Occipital lobe (tissue), 3 donors: ENCODE measurements at places on chromosomes 1 and 21.
A peak's percentile ranks its signal among the peaks of the same experiment; 100 is the strongest.

- no peak for DNase-seq
These were observed 1.8 kb downstream of the VASH2 start for GRCh38 chr1:212951947-212952640.

DNA sequence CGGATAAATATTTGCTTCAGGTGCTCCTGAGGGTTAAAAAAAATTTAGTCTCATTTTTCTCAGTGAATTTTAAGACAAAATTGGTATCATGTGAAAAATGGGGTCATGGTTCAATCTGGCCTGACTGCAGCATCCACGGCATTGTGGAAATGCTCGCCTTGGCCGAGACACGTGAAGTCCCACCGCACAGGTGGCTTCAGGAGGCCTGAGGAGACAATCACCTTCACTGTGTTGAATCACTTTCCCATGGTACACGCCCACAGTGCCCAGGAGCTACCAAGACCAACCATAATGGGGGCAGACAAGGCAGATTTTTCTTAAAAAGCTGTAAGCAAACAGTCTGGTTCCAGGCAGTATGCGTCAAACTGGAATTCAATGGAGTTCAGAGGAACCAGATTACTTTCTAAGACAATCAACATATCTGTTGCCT, 11.0 kb upstream of the CPLANE2 start:
- DNase-seq = no peak

- DNase-seq = peak; percentile 71
These were observed at the start of gene BEND5 for GRCh38 chr1:48776393-48777218. TSS of gene BEND5 (minus strand) at chr1:48776891. CDS start at chr1:48776831, 60 bp downstream.

- no peak for DNase-seq
These were observed 712 bp downstream of the TEKT2 start for GRCh38 chr1:36084497-36085115.

- no peak for DNase-seq
These were observed 19.9 kb upstream of the CLDN14 start for GRCh38 chr21:36499578-36500471.

- DNase-seq = no peak
These were observed 1.9 kb upstream of the IL24 start for GRCh38 chr1:206895325-206895724.

DNA sequence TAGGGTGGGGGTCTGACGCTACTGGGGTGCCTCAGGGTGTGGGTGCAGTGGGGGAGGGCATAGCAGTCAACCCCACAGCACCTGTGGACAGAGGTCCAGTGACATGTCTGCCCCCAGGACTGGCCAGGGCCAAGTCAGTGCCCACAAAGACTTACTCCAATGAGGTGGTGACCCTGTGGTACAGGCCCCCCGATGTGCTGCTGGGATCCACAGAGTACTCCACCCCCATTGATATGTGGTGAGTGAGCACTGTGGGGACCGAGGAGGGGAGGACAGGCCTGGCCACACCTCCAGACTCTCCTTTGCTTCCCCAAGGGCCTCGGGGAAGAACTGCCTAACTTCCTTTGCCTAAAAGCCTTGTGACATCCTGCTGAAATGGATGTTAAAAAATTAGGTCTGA, 23.5 kb downstream of the CDK18 start:
- no peak for DNase-seq

DNA sequence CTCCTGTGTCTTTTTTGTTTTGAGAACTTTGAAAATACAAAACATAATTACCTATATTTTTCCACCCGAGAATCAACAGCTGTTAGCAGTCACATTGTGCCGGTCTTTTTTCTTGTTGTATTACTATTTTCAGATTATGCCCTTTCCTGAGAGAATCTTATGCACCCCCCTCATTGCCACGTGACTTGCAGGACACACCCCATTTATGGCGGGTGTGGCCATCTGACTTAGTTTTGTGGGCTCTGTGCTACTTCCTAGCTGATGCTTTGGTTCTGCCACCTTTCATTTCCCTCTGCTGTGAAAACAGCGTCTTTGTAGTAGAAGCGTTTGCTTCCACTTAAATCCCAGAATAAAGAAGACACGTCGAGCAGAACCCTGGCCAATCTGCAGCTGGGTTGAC, 82.8 kb upstream of the SOX13 start:
- DNase-seq = no peak

DNA sequence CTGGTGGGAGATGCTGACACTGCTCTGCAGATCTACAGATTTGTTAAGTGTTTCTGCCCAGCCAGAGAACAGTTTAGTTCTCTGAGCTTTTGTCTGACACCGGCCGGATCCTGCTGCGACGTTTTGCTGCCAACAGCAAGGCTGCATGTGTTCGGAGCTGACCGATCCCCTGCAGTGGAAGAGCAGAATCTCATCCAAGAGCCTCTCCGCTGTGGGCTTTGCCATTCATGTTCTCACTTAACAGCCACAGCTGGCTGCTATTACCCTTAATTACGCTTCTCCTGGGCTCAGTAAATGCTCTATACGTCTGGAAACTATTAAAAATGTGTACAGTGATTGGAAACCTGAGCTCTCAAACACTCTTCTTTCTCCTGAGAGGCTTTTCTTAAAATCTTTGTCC, 105.3 kb downstream of the BCAR3 start:
- no peak for DNase-seq

- no peak for DNase-seq
These were observed 17.2 kb upstream of the RLF start for GRCh38 chr1:40143891-40144575.

GRCh38 chr1:246058466-246058865, 448.6 kb downstream of the SMYD3 start:
- no peak for DNase-seq

GRCh38 chr1:18575620-18576019, 55.0 kb upstream of the PAX7 start:
- DNase-seq = no peak

DNA sequence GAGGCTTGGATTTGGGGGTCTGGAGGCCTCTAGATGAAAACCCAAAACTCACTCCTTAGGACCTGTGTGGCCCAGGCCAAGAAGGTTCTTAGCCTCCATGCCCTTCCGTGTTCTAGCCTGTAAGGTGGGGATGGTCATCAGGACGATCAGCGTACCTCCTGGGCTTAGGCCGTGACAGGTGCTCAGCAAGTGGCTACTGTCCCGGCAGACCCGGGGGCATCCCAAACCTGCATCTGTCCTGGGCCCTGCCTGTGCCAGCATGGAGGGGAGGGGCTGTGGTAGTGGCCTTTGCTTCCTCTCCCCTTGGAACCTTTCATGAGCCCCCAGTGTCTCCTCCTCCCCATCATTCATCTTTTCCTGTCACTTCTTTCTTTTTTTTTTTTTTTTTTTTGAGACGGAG, 22.7 kb upstream of the TRAPPC10 start:
- no peak for DNase-seq

DNA sequence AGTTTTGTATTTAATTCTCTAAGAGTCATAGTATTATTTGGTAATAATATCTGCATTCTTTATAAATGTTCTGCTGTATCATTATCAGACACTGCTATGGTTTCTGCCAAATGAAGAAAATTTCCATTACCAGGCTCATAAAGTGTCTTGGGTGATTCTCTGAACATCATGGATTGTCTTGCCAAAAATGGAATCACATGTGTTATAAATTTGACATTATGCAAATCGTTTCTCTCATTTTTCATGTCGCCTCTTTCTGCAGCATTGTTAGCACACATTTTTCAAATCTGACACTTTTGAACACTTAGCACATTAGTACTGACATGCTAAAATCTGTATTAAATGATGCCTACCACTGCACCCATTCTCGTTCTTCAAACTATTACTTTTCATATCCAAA, 74.2 kb upstream of the NEK7 start:
- DNase-seq = no peak

GRCh38 chr1:42913426-42914091, 45.1 kb downstream of the SLC2A1 start:
- no peak for DNase-seq

- DNase-seq = no peak
These were observed 25.3 kb downstream of the OBSCN start for GRCh38 chr1:228233136-228233535.

- DNase-seq = no peak
These were observed 682.0 kb downstream of the LTN1 start for GRCh38 chr21:28310711-28311110.

DNA sequence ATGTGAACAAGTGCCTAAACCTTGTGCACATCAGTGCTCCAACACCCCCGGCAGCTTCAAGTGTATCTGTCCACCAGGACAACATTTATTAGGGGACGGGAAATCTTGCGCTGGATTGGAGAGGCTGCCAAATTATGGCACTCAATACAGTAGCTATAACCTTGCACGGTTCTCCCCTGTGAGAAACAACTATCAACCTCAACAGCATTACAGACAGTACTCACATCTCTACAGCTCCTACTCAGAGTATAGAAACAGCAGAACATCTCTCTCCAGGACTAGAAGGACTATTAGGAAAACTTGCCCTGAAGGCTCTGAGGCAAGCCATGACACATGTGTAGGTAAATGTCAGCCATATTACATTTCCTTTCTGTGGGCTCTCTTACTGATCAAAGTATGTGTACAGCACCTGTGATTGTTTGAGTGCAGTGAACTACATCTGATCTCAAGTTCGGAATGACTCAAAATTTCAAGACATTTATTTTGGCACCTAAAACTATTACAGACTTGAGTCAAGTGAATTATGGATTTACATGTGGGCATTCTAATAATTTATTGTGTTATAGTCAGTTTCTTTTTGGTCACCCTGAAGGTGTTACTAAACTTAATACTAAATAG, 196.5 kb downstream of the TPR start:
- no peak for DNase-seq

DNA sequence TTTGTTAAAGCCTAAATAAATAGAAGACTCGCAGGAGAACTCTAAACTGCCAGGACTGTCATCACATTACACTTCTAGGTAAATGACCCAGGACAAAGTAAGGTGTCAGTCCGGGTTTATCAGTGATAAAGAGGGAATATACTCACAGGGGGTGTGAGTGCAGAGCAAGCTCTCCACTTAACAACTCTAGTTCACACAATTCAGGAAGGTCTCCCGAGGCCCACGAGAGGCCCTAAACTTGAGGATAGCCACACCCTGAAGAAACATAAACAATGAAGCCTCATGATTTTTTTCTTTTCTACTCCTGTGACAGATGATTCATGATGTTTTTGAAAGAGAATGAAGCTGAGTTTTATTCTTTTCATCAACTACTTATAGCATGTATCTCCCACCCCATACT, 65.6 kb upstream of the EXO1 start:
- no peak for DNase-seq

DNA sequence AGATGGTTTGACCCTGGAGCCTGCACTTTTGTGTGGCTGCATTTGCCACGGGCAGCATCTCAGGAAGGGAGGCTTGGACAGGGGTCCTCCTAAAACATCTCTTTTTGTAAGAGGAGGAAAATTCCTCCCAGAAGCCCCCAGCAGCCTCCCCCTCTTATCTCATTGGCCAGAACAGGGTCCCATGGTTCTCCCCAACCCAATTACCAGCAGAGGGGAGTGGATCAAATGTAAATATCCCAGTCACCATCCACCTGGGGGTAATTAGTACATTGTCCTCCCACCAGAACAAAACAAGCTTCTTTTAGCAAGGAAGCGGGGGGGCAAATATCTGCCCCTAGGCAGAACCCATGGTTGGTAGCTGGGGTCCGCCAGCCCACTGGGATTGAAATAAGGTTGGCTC, 44.7 kb upstream of the TENT5B start:
- DNase-seq = no peak

DNA sequence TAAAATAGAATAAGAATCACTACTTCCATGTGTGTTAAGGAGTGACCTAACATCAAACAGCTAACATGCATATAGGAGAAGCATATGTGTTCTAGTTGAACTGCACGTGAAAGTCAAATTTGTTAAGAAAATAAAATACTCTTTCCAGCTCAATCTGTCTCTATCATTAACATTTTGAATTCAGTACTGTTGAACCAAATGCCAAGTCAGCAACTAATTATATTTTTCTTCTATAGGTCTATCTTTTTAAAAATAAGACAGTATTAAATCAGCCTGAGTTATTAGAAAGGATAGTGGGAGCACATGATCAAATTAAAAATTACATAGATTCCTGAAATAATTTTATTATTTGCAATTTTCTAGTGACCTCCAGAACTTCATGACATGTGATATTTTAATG, 141.8 kb downstream of the NRIP1 start:
- no peak for DNase-seq

DNA sequence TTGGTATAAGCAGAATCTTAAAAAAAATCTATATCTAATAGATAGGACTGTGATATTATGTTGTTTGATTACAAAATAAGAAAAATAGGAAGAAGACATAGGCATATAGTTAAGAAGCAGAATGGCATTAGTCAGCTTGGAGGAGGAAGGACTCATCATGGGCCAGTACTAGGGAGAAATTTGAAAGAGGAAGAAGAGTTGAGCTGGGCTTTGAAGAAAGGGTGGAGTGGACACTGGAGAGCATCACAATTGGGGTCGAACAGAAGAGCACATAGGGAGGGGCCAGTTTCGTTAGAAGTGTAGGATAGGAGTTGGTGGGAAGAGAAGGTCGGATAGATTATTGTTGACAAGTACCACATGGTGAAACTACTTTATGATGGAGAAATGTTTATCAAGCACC, 129.3 kb downstream of the CACHD1 start:
- DNase-seq = no peak

DNA sequence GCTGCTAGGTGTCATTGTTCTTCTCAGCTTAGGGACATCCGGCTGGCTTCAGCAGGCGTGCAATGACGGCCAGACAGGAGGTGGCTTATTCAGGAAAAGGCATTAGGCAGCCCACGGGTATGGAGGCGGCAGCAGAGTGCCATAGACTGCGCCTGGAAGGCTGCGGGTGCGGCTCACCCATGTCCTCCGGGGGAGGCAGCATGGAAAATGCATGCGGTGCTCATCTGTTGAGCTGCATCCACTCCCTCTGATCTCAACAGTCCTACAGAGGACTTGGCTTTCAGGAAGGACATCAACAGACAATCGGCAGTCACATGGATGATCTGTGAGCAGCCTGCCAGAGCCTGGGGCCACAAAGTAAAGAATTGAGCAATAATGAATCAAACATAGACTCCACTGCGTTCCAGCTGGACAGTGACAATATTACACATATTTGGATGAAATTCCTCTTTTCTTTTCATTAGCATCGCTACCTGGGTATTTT, 42.9 kb downstream of the UMODL1 start:
- peak; percentile 39 for DNase-seq
